ENCODE measurements at places on chromosomes 16 and 17.

DNA sequence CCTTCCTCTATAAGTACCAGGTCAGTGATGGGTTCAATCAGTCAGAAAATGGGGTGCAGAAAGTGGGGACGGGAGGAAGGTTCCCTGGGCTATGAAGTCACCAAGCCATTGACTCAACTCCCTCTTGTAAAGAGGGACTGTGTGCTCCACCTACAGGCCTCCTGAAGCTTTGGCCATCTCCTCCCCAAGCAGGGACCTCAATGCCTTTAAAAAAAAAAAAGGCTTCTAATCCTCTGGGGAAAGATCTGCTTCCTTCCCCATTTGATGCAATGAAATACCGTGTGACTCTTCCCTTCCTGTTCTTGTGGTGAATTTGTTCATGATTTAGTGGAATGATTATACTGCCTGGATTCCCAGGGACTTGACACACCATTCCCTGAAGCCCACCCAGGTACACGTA, 30.8 kb downstream of the VWA3A start:
- no peak for DNase-seq

DNA sequence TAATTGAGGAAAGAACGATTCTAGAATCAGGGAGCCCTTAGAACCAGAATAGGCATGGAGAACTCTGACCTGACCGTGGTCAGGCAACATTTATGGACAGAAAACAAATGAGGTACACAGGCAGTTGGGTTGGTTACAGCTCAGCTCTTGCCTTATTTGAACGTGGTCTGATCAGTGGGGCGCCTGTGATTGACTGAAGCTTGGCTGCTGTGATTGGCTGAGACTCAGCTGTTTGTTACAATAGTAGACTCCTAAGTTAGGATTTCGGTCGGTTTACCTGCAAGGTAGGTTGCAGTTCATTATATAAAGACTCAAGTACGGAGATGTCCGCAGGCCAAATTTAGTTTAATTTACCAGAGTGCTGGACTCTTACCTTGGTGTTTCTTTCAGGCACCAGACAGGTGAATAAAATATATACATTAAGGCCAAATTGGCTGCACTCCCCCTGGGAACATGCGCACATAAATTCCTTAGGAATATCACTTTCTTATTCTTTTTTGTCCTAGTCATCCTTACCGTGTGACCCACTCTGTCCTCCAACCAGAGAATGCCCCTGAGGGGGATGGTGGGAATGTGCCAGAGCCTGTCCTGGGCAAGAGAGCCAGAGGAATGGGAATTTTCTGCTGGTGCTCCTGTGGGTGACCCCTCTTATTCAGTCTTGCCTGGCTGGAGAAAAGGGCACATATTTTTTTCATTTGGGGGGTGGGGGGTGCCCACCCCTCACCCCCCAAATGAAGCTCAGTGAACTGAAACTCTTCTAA, 7.5 kb upstream of the CSNK2A2 start:
- no peak for DNase-seq

GRCh38 chr16:70428178-70428998, 10.5 kb downstream of the ST3GAL2 start:
- DNase-seq: no peak

DNA sequence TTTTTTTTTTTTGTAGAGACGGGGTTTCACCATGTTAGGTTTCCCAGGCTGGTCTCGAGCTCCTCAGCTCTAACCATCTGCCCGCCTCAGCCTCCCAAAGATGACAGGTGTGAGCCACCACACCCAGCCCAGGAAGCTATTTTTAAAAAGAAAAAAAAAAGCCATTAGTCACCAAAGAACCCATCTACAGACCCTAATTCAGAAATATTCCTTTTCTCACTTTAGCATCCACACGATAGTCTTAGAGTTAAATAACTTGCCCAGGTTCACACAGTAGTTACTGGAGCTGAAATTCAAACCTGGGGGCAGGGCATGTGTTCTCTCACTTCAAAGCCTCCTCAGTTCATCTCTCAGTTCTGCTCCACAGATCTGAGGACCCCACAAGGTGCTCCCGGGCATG, 70.3 kb upstream of the NOL11 start:
- no peak for DNase-seq

GRCh38 chr17:68179926-68180285, 67.9 kb upstream of the AMZ2 start:
- DNase-seq: no peak

GRCh38 chr16:86446279-86446678, 64.0 kb upstream of the FOXF1 start:
- DNase-seq: no peak

DNA sequence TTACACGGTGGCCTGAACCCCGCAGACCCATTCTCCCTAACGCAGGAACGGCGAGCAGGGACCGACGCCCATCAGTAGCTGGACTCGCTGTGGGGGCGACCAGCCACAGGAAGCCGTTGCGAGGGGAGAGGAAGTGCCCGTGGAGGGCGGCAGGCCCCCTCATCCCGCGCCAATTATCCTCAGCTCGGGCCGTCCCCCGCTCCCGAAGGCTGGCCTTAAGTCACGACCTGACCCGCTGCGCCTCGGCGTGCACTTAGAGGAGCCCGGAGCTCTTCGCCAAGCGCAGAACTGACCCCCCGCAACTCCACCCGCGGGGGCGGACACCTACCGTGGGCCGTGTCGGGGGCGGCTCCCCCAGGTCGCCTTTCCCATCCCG, 401 bp downstream of the ARL16 start:
- DNase-seq: no peak

DNA sequence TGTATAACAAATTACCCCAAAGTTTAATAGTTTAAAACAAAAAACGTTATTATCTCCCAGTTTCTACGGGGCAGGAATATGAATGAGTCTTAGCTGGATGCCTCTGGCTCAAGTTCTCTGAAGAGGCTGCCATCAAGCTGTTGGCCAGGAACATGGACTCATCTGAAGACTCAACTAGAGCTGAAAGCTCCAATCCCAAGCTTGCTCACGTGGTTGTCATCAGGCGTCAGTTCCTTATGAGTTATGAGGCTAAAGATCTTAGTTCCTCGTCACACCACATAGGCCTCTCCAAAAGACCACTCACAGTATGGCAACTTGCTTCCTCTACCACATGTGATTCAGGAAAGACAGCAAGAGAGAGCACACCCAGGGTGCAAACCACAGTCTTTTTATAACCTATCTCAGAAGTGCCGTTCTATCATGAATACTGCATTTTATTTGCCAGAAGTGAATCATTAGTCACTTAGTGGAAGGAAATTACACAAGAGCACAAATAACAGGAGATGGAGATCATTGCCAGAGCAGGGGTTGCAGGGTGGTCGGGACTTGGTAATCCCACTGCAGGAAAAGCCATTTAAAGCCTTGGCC, 48.7 kb upstream of the NLK start:
- DNase-seq: no peak

DNA sequence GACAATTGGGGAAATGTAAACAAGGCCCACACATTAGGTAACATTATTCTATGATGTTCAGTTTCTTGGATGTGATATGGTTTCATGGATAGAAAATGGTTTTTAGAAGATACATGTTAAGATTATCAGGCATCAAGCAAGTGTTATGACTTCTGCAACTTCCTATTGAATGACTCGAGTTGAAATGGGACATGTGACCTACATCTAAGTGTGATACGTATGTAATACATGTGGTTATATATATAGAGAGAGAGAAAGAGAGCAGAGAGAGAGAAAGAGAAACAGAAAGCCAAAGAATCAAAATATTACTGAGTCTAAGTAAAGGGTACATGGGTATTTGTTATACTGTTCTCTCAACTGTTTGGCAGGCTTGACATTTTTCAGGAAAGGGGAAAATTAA, 1.7 kb downstream of the TMEM170A start:
- DNase-seq: no peak

DNA sequence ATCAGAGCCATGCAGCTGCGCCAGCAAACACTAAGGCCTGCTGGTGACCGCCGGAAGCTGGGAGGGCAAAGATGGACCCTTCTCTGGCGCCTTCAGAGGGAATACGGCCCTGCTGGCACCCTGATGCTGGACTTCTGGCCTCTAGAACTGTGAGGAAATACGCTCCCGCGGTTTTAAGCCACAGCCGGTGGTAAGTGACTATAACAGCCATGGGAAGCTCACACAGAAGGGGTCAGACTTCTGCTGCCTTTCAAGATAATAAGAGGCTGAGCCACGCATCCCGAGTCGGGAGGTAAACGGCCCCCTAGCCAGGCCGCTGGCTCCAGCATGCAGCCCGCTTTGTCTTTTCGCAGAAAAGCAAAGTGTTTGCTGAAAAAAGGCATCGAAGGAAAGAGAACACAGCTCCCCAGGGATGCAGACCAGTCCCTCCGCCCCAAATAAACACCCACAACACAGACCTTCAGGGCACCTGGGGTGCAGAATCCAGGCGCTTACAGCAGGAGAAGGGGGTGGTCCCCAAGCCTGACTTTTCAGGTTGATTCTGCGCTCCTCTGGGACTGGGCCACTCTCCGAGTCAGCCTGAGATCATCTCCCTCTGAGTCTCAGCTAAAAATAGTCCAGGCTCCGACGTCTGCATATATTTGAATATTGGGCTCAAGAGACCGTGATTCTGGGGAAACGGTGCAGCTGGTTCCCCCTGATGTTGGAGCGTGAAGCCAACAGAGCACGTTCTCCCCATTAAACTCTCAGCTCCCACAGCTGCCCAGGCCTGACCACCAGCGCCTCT, 89.7 kb downstream of the MGAT5B start:
- DNase-seq: no peak

DNA sequence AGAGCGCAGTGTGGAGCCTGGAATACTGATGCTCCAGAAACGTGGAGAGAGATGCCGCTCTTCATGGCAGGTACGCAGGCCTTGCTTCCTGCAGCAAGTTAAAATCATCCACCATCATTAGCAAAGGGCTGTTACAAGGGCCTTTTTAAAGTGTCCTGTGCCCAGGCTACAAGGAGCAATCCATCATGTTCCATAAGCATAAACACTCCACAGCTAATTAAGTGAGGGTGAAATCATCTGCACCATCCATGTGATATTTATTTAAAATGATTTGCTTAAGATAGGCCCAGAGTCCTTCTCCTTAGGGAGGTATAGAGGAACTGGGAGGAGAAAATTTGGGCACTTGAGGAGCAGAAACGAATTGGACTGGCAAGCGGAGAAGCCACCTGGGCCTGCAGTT, 372.1 kb downstream of the XYLT1 start:
- no peak for DNase-seq

GRCh38 chr16:3744018-3744417, 26.7 kb upstream of the TRAP1 start:
- DNase-seq: no peak

GRCh38 chr16:14071576-14072271, 605 bp downstream of the MRTFB start:
- no peak for DNase-seq

- DNase-seq: no peak
Measured at GRCh38 chr17:28977659-28978355, 26.5 kb upstream of the PHF12 start.

DNA sequence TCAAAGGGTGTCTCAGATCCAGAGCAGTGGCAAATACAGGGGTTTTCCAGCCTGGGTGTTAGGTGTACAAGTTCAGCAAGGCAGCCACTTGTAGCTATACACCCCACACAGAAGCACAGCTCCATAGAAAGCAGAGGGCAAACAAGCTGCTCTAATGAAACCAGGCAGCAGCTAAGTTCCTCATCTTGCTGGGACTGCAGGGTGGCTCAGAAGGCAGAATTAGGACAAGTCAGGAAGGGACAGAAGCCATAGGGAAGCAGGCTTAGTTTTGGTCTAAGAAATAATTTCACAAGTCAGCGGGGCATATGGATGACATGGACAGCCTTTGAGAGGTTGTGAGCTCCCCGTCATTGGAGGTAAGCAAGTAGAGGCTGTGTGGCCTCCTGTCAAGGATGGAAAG, 23.7 kb downstream of the CNGB1 start:
- no peak for DNase-seq

DNA sequence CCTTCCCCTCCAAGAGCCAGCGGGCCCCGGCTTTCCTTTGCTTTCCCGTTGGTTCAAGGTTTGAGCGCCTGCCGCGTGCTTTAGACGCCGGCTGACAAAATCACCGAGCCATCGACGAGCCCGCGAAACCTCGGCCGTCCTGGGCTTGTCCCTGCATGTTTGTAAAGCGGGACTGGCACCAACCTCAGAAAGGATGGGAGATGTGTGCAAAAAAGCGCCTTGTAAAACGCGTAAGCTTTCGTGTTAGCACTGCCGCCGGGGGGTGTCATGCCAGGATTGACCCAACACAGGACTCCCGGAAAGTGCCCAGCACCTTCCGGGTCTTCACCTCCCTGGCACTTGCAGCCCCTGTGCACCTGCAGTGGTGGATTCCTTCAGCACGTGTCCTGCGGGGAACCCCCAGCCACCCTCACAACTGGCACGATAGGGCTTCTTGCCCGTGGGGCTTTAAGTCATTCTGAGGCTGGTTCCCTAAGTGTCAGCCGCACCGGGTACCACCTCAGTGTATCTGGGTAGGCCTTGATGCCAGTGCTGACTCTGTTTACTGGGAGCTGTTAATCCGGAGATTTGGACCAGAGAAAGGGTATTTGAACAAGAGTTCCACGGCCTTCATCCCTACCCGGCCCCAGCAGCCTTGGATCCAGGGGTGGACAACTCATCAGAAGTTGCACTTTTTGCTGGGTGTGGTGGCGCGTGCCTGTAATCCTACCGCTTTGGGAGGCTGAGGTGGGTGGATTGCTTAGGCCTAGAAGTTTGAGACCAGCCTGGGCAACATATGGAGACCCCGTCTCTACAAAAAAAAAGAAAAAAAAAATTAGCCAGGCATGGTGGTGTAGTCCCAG, 817 bp downstream of the NDUFAF8 start:
- DNase-seq: peak; percentile 18

GRCh38 chr17:31621566-31621965, 230.1 kb downstream of the RAB11FIP4 start:
- no peak for DNase-seq

DNA sequence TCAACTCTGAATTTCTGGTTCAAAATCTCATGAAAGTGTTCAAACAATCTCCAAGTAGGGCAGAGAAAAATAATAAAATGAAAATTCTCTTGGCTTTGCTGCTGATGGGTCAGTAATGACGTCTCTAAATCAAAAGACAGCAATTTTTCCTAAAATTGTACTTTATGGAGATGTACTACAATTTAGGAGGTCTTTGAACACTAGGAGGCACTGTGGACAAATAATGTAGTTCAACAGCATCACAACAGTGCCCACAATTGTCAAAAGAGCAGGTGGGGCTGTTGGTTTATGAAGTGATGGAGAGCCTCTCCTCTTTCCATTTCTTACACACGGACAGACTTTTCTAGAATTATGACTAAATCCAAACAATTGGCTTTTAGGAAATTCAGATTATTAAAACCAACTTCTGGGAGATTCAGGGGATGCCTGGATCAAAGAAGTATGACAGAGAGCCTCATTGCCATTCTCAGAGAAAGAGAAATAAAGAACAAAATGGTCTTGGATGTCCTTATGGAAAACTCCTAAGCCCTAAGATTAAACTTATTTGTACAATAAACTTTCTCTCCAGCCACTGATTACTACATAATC, 23.8 kb downstream of the EZH1 start:
- no peak for DNase-seq
